Stimulated activated CD4-positive, alpha-beta T cell treated with anti-CD3 and anti-CD28 coated beads, Interleukin-1b, Interleukin-23, amount 100 ng/mL, for 1 hour (primary cell): ENCODE measurements at places on chromosomes 3 and 15.

- DNase-seq: no peak
Observed at GRCh38 chr3:150372722-150373121, 35.4 kb upstream of the TSC22D2 start.

GRCh38 chr15:77015646-77016320 lies 20.9 kb downstream of the PSTPIP1 start:
- DNase-seq: no peak

- no peak for DNase-seq
Observed at GRCh38 chr3:75341324-75342067, 322.6 kb upstream of the FRG2C start.

GRCh38 chr3:184874709-184875644 lies 63.0 kb downstream of the VPS8 start:
- DNase-seq: no peak
